H9 (cell line): ENCODE measurements at places on chromosomes 5 and 9. TPM values are rescaled to one million over a fixed set of nuclear protein-coding genes. Genes with fewer than 3 reads are reported as not detected.

- no peak for DNase-seq
Observed at GRCh38 chr5:111259636-111260035, 35.5 kb downstream of the CAMK4 start.

GRCh38 chr9:111917980-111918379 is 21.4 kb downstream of the UGCG start:
- no peak for DNase-seq

GRCh38 chr9:133658442-133659431 is 22.6 kb downstream of the DBH start:
- no peak for DNase-seq

DNA sequence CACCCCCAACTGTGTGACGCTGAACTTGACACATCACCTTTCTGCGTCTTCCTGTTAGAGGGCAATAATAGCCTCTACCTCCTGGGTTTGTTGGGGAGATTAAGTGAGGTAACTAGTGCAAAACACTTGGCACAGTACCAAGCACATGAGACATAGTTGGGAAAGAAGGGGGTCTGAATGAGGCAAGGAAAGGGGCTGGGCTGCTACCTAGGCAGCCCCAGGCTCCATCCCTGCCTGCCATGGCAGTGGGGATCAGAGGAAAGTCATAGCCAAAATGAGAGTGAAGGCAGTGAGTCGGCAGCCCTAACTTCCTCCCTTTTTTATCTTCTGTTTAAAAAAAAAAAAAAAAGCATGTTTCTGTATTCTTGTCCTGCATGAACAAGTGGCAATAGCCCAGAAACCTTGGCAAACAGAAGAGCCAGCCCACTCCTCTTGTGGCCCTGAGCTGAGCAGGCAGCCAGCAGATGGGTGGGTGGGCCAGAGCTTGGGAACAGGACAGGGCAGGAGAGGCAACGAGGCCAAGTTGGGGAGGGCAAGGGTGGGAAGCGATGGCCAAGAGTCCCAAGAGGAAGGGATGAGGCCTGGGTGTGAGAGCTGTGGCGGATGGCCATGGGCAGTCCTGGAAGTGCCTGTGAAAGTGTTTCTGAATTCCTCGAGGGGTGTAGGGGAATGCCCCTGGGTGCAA is 11.4 kb downstream of the CAMK2A start:
- DNase-seq: no peak

DNA sequence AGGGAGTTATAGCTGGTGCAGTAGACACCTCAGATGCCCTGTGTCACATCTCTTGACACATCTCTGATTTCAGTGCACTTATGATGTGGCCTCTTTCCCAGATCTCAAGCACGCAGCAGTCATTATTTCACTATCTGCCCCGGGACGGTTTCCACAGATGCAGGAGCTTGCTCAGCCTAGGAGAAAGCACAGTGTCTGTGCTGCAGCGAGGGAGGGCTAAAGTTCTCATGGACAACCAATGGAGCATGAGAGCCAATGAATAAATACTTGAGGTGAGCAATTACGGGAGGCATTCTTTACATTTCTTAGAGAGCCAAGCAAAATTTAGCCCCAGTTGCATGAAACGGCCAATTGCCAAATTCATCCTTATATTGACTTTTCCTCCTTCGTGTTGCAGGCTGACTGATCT is 7.4 kb upstream of the MOB3B start:
- no peak for DNase-seq

DNA sequence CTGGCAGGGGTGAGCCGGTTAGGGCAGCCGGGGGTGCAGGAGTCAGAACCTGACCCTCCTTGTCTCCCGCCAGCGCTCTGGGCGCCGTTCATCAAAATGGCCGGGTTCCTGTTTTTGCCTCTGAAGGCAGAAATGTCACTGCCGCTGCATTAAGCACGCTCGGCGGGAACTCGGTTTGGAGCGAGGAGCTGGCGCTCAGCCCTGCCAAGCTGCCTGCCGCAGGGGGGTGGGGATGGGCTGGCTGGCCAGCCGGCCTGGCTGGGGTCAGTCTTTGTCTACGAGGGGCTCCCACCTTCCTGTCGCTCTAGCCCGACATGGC is 63.7 kb downstream of the CXXC5 start:
- DNase-seq: no peak

SHOC1 gene
- not detected in 2 replicates for total RNA-seq

DNA sequence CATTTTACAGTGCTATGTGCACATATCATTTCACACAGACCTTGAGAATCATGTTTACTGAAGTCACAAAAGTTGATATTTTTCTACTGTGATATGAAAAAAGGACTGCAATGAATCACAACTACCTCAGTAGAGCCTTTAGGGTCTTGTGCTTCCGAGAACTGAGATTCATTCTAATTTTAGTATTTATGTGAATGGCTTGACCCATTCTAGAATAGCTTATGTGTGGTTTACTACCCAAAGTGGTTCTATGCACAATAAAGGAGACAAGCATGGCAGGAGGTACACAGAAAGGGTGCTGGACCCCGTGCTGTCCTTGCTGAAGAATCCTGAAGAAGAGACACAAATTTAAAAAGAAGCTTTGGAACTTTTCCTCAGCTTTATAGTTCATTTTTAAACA is 28.2 kb downstream of the MEF2C start:
- no peak for DNase-seq

- no peak for DNase-seq
Observed at GRCh38 chr5:14212838-14213237, 69.7 kb downstream of the TRIO start.

- DNase-seq: no peak
Observed at GRCh38 chr9:136605988-136606660, 56.6 kb upstream of the EGFL7 start.

DBH gene
- total RNA-seq: not detected in 2 replicates

DNA sequence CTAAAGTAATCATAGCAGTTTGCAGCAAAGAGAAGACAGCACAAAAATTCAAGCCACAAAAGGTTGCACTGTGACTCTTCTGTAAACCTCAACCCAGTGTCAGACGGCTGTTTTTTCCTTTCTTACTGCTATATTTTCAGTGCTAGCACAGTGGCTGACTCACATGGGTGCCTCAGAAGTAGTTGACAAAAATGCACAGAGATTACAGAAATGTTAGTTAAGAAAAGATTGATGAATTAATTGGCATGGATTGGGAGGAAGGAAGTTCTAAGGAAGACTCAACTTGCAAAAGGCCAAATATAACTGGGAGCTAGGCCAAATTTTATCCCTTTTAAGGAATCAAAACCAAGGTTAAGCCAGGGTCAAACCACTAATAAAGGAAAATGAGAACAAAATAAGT is 43.7 kb upstream of the ITGA1 start:
- no peak for DNase-seq

CNTNAP3B gene
- total RNA-seq: 4.6 and 4.7 TPM in 2 replicates

GRCh38 chr5:151572657-151573368 is 18.3 kb downstream of the FAT2 start:
- no peak for DNase-seq

DNA sequence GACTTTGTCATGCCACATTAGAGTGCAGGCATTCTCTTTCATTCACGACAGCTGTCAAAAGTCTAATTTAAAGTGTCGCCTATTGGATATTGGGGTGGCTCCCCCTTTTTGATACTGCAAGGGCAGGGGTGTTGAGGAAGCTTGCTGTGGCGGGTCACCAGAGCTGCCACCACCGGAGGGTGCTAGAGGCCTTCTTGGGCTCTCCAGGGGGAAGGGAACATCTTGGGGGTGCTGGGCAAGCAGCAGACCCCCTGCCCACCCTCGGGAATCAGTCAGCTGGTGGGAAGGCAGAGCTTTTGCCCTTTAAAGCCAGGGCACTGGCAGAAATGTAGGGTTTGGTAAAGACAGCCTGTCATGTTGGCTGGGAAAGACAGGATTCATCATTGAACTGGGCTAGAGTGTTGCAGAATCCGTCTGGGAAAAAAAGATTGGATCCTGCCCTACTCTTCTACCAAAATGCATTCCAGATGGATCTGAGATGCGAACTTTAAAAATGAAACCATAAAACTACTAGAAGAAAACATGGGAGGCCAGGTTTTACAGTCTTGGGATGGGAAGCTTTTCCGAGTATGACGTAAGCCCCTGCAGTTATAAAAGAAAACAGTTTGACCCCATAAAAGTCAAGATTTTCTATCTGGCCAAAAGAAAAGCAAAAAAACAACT is 22.3 kb downstream of the COL5A1 start:
- no peak for DNase-seq
